Stimulated activated CD8-positive, alpha-beta memory T cell treated with anti-CD3 and anti-CD28 coated beads, Interleukin-4, amount 100 ng/mL, for 4 hours (primary cell): ENCODE measurements at places on chromosomes 4 and X.

DNA sequence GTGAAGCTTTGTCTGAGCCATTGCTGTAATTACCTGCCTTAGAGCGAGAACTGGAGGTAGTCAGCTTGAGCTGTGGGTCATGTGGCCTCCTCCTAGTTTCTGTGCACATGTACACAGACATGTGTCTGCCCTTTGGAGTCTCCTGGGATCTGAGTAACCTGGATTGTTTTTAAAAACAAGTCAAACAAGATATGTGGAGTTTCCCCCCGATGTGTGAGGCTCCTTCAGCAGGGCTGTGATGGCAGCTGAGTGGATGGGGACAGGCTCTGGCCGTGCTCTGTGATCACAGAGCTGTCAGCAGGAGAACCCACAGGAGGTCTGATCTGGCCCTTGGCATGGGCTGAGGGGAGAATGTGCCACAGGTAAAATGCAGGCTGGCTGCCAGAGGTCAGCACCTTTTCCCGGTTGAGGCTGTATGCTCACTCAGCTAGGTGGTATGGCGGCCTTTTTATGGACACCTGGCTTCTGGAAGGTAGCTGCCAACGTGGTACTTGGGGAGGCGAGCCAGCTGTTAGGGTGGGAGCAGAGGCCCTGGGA, 38.4 kb downstream of the NOP14 start:
- no peak for DNase-seq

GRCh38 chrX:80602036-80602860, 182.0 kb downstream of the TENT5D start:
- no peak for DNase-seq

DNA sequence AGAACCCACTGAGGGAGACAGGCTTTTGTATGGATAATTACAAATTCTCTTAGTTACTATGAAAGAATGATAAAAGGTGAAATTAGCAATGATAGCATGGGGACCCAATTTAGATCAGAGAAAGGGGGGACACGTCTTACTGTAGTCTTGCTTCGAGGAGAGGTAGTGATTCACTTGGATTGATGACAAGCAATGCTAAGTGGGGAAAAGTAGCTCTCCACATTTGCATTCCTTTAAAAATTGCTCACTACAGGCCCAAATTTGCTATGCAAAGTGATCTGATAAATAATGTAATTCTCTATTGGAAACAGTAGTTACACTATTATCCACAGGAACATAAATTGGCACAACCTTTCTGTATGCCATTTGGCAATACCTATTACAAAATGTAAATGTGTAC, 42.5 kb upstream of the MAP3K15 start:
- no peak for DNase-seq

GRCh38 chr4:70838204-70838603, 1.5 kb downstream of the GRSF1 start:
- no peak for DNase-seq

DNA sequence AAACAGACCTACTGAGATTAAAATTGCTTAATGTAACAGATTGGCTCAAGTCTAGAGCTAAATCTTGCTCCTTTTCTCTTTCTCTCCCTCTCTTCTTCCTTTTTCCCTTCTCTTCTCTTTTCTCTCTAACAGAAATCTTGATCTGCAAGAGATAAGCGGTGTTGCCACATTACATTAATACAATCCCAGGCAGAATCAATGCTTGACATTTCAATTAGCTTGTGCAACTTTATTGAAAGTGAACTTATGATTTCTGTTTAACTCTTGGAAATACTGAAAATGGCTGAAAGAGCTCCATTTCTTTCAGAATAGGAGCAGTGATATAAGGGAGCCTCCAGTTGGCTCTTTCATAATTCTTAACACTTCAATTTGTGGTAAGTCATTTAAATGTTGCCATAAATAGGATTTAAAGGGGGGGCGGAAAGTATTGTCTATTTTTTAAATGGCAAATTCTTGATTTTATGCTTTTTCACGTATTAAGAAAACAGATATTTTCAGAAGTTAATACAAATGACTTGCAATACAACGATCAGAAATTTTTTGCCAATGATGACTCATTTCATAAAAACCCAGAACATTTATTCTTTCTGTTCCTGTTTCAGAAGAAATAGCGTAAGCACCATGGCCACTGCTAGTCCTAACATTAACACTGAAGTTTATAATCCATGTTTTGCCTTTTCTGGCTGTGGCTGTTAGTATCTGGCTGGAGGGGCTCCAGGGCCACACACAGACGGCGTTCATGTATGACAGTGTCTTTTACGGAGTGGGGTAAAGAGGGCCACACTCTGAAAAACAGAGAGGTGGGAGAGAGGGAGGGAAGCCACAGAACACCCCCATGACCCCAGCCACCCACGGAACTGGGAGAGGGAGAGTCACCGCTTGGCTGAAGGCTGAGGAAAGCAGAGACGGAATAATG, 115.7 kb upstream of the FAT1 start:
- DNase-seq = no peak

GRCh38 chr4:20256381-20256881, 4.7 kb downstream of the SLIT2 start:
- no peak for DNase-seq

DNA sequence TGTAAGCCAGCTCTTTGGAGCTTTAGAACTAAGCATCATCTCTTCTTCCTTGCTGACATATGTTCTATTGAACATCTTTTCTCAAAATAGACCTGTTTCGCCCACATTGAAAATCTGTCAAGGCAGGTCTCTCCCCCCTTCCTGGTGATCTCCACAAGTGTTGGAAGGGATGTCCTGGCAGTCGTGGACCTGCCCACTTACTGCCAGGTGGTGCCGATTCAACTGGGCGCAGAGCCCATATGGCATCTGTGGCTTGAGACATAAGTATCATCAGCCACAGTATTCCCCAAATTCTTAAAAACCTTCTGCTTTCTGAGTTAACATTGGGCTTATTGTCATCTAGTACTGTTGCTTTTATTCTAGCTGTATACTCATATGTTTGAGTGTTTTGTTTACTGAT, 969.3 kb upstream of the FTHL17 start:
- DNase-seq = no peak

DNA sequence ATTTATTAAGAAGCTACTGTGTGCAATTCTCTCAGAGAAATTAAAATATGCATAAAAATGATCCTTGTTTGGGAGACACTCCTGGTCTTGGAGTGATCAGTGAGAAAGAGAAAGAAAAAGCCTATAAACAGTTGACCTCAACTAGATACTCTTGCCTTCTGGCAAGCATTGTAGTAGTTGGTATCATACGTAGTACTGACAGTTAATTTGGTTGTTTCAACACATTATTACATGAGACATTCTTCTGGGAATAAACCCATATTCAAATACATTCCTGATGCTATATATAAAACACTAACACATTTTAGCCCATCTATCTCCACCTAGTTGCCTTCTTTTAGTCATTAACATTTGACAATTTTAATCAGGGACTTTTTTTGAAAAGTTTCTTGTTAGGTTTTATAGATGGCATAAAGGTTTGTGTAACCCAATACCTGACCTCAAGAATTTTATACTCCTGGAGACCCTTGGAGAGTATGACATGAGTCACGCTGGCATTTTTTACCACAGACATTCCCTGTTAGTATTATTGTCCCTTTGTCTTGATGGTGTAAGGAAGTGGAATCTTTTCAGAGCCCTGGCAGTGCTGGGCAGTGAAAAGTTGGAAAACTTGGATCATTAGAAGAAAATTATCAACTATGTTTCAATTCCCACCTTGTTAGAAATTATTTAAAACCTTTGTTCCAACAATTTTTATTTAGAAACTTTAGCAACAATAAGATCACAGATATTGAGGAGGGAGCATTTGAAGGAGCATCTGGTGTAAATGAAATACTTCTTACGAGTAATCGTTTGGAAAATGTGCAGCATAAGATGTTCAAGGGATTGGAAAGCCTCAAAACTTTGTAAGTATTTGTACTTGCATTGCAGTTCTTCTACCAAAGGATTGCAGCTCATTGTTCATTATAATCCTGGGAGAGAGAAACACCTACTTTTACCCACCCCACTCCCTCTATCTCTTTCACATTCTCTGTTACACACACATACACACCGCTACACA, 167.1 kb upstream of the PACRGL start:
- no peak for DNase-seq

DNA sequence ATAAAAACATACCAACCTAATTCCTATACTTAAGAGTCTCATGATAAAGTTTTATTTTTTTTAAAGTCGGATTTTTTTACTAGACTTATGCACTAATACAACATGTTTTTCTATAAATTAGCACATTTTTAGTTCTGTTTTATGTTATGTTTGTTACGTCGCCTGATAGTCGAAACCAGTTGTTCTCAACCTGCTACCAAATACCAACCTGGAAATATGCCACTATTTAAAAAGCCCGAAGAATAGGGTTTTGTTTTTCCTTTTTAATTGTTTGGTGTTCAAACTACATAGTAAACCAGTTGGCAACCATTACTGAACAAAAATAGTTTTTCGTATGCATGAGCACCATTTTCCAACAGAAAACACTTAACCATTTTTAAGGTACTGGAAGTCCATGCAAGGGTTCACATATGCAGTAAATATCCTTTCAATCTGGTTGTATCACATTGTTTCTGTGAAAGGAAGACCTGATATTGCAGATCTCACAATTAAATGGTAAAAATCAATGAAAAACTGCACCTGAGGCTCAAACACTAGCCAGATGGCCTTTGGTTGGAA, 1.4 kb downstream of the WDFY3 start:
- no peak for DNase-seq

- DNase-seq = peak; percentile 7
These were observed 499 bp downstream of the CYP2U1 start for GRCh38 chr4:107931775-107932321.

DNA sequence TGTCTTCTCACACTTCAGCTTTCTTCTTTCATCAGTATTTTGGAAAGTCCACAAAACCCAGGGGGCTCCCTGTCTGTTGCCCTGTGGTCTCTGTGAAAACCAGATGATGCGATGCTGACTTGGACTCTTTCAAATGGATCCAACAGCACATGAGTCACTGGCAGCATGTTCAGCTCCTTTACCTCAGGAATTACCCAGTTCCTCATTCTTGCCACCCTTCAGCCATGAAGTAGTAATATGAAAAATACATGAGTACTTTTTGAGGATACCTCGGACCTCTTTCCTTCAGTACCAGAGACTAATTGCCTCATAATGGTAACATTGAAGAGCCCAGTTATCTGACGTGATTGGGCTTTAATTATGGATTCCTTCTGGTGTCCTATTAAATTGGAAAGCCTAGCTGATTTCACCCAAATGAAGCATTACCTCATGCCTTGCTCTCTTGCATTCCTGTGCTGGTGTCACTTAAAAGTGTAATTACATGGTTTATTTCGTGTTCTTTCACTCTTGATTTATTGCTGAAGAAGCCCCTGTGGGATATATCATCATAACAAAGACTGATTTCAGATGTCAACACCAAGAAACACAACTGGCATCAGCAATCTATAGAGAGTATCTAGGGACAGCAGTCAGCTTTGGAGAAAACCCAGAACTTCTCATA, 63.4 kb downstream of the NFKB1 start:
- DNase-seq = peak; percentile 10

- DNase-seq = no peak
These were observed 41.0 kb downstream of the PDK3 start for GRCh38 chrX:24506082-24506481.

DNA sequence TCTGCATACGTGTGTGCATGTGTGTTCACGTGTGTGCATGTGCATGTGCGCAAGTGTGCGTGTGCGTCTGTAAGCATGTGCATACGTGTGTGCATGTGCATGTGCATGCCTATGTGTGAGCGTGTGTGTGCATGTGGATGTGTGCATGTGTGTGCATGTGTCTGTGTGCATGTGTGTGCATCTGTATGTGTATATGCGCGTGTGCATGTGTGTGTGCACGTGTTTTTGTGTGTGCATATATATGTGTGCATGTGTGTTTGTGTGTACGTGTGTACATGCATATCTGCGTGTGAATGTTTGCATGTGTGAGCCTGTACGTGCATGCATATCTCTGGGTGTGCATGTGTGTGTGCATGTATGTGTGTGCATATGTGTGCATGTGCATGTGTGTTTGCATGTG, 35.7 kb upstream of the DRD5 start:
- no peak for DNase-seq

- no peak for DNase-seq
These were observed 325.2 kb upstream of the BMP3 start for GRCh38 chr4:80705311-80705710.

GRCh38 chr4:30754021-30754420, 33.9 kb downstream of the PCDH7 start:
- no peak for DNase-seq

DNA sequence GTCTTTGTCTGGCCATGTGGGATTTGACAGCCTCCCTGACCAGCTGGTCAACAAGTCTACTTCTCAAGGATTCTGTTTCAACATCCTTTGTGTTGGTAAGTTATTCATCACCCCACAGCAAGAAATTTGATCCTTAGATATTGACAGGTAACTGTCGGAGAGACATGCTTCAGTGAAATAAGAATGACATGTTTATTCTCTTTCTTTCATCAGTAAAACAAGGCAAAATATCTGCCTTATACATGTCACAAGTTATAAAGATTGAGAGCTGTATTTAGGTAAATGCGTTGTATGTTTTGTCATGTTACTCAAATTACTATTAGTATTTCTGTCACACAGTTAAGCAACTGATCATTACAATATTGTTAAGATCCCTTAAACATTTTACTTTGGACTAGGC, 46.9 kb downstream of the SEPTIN11 start:
- DNase-seq = no peak

DNA sequence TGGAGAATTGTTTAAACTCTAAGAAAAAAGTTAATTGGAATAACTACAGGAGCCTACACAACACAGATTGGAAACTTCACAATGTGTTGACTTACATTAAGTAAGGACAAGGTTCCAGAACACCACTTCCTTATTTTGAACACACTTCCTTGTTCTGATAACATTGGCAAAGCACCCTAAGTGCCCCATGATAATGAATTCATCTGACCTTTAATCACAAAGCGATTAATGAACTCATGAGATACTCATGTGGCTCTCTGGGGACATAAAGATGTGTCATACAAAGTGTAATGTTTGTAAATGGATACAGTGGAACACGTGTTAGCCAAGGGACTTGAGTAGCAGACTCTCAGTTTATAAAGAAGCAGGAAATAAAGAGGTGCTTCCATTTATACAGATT, 69.0 kb upstream of the ATOH1 start:
- DNase-seq = no peak

- no peak for DNase-seq
These were observed 143.9 kb upstream of the DIPK2B start for GRCh38 chrX:45344594-45344993.

GRCh38 chr4:17515445-17516407, 761 bp downstream of the CLRN2 start:
- DNase-seq = no peak

- DNase-seq = no peak
These were observed 42.6 kb upstream of the TADA2B start for GRCh38 chr4:7000421-7001176.

GRCh38 chr4:144658015-144658567, 12.1 kb downstream of the HHIP start:
- DNase-seq = no peak

DNA sequence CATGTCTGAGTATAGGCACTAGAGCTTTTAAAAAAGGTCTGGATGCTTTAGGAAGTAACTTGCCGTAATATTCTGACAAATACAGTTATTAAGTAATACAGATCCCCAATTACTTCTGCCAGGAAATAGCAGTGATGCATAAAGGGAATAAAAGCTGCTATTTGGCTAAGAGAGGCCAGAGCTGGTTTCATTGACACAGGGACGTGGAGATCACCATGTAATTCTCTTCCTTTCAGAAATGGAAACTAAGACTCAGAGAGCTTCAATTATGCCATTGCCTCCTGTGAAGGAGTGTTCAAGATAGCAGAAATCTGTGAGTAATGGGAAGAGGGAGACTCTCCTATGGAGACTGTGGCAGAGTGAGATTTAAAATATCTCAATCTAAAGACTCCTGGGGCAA, 238.1 kb downstream of the SLITRK2 start:
- DNase-seq = no peak
